ENCODE measurements at places on chromosomes 1 and 21.

GRCh38 chr1:201409440-201409839 lies 10.3 kb upstream of the LAD1 start:
- no peak overlapping the region for H3K27ac ChIP-seq
- no peaks in the 10 kb centered on the region for H3K27me3 ChIP-seq
- H3K4me3 ChIP-seq: no peak overlapping the region
- H3K36me3 ChIP-seq: no peaks in the 10 kb centered on the region
- H3K4me1 ChIP-seq: no peaks in the 10 kb centered on the region
- DNase-seq: no peak

- H3K36me3 ChIP-seq: no peaks in the 10 kb centered on the region
- peaks cover 20% of the 10 kb centered on the region for H3K4me1 ChIP-seq
- H3K27ac ChIP-seq: no peak overlapping the region
- peaks cover 59% of the 10 kb centered on the region for H3K27me3 ChIP-seq
- no peak overlapping the region for H3K4me3 ChIP-seq
Observed at GRCh38 chr1:8314346-8315280, 3.3 kb upstream of the SLC45A1 start.

DNA sequence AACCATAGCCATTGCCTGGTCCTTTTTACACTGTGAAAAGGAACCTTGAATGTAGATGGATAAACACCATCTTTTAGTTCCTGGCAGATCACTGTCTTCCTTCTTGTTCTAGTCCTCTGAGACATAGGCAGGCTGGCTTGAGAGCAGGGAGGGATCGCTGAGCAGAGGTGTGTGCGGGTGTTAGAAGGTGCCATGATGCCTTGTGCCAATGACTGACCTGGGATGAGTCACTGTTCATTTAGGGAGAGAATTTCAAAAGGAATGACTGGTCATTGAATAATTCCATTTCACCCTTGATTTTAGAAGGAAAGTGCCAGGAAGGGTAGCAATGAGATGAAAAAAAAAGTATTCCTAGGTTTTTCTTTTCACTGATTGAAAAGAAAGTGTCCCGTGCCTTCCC lies 383.9 kb downstream of the KIF26B start:
- no peaks in the 10 kb centered on the region for H3K4me1 ChIP-seq
- no peak overlapping the region for H3K27ac ChIP-seq
- DNase-seq: no peak
- no peak overlapping the region for H3K4me3 ChIP-seq

- no peaks in the 10 kb centered on the region for H3K27me3 ChIP-seq
- no peak overlapping the region for H3K4me3 ChIP-seq
- H3K36me3 ChIP-seq: no peaks in the 10 kb centered on the region
- no peak overlapping the region for H3K27ac ChIP-seq
Observed at GRCh38 chr1:203169770-203170520, 5.7 kb downstream of the MYBPH start.

- no peak overlapping the region for H3K4me3 ChIP-seq
- no peaks in the 10 kb centered on the region for H3K27me3 ChIP-seq
- no peaks in the 10 kb centered on the region for H3K36me3 ChIP-seq
- H3K27ac ChIP-seq: no peak overlapping the region
Observed at GRCh38 chr1:78375996-78376395, 114.8 kb upstream of the PTGFR start.

GRCh38 chr21:15203740-15204139 lies 138.9 kb upstream of the NRIP1 start:
- no peak overlapping the region for H3K27ac ChIP-seq
- H3K4me1 ChIP-seq: no peaks in the 10 kb centered on the region
- no peaks in the 10 kb centered on the region for H3K27me3 ChIP-seq

DNA sequence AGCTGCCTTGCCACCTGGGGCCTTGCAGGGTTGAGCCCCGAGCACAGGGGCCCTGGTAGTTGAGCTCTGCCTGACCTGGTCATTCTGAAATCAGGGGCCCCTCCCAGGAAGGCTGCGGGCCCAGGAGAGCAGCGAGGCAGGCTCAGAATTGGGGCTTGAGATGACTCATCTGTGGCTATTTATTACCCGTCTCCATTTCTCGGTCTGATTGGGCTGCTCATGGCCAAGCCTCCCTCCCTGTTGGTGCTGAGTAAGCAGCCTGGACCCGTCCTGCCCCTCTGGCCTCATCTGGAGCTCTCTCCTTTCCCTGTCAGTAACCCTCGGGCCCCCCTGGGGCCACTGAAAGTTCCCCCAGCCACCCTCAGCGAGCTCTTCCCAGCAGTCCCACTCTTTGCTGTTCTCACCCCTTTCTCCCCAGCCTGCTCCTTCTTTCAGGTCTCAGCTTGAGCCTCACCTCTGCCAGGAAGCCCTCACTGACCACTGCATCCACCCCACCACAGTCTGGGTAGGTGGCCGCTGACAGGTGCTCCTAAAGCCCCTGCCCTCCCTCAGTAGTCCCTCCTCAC lies 11.0 kb upstream of the TNFRSF8 start:
- H3K4me1 ChIP-seq: no peaks in the 10 kb centered on the region
- H3K36me3 ChIP-seq: no peaks in the 10 kb centered on the region
- H3K27me3 ChIP-seq: peaks cover 4% of the 10 kb centered on the region
- H3K4me3 ChIP-seq: no peak overlapping the region

DNA sequence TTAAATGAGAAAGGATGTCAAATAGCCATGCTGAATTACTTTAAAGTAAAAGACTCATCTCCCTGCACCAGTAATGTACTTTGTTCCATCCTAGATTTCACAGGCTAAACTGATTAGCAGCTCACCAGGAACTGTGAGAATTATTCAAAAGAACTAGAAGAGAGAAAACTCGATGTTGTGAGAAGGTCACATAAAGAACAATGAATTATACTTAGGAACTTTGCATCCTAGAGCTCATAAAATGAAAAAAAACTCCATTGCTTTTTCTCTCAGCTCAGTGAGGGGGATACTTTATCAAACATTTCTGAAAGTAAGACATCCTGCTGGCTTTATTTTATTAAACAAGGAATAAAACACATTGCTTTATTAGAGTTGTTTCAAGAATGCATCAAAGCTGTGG lies 278.5 kb downstream of the MRPL39 start:
- no peak overlapping the region for H3K4me3 ChIP-seq
- H3K27me3 ChIP-seq: no peaks in the 10 kb centered on the region
- DNase-seq: no peak
- H3K27ac ChIP-seq: no peak overlapping the region
- H3K36me3 ChIP-seq: no peaks in the 10 kb centered on the region

DNA sequence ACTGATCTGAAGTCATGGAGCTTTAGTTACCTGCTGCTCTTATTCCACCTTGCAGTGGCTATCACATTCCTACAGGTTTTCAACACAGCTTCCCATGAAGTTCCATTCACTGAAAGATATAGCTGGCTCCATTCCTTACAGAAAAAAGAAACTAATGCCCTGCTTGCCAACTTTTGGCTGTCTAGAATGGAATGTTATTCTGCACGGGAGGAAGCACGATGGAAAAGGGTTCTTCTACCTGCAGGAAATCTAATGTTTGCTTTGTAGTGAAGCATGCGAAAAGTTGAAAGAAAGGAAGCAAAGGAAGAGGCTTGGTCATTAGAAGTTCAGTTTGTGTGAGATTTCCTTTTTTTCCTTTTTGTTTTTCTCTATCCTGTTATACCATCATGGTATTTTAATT lies 32.6 kb downstream of the GIPC2 start:
- no peaks in the 10 kb centered on the region for H3K36me3 ChIP-seq
- H3K27me3 ChIP-seq: no peaks in the 10 kb centered on the region
- H3K4me1 ChIP-seq: no peaks in the 10 kb centered on the region
- no peak for DNase-seq
- no peak overlapping the region for H3K27ac ChIP-seq
- H3K4me3 ChIP-seq: no peak overlapping the region

GRCh38 chr1:182658055-182658454 lies 26.3 kb downstream of the RGS8 start:
- H3K4me1 ChIP-seq: no peaks in the 10 kb centered on the region
- H3K4me3 ChIP-seq: no peak overlapping the region

GRCh38 chr1:31626223-31627207 lies 9.0 kb downstream of the HCRTR1 start:
- H3K27ac ChIP-seq: no peak overlapping the region
- H3K27me3 ChIP-seq: no peaks in the 10 kb centered on the region
- no peaks in the 10 kb centered on the region for H3K4me1 ChIP-seq

GRCh38 chr1:33372677-33373076 lies 51.8 kb upstream of the A3GALT2 start:
- no peaks in the 10 kb centered on the region for H3K27me3 ChIP-seq
- H3K4me3 ChIP-seq: no peak overlapping the region
- no peak overlapping the region for H3K27ac ChIP-seq
- no peaks in the 10 kb centered on the region for H3K36me3 ChIP-seq
- H3K4me1 ChIP-seq: no peaks in the 10 kb centered on the region
- DNase-seq: no peak

GRCh38 chr1:199269241-199269640 lies 630.4 kb downstream of the PTPRC start:
- H3K36me3 ChIP-seq: no peaks in the 10 kb centered on the region
- peaks cover 5% of the 10 kb centered on the region for H3K4me1 ChIP-seq
- no peak overlapping the region for H3K4me3 ChIP-seq
- H3K27me3 ChIP-seq: no peaks in the 10 kb centered on the region
- no peak for DNase-seq
- H3K27ac ChIP-seq: no peak overlapping the region

GRCh38 chr1:170776777-170777176 lies 112.8 kb downstream of the PRRX1 start:
- no peak overlapping the region for H3K27ac ChIP-seq
- H3K4me3 ChIP-seq: no peak overlapping the region
- no peak for DNase-seq
- no peaks in the 10 kb centered on the region for H3K4me1 ChIP-seq
- no peaks in the 10 kb centered on the region for H3K36me3 ChIP-seq

- no peak overlapping the region for H3K27ac ChIP-seq
- H3K36me3 ChIP-seq: no peaks in the 10 kb centered on the region
- no peaks in the 10 kb centered on the region for H3K4me1 ChIP-seq
- H3K4me3 ChIP-seq: no peak overlapping the region
- DNase-seq: no peak
- no peaks in the 10 kb centered on the region for H3K27me3 ChIP-seq
Observed at GRCh38 chr1:57204942-57205787, 218.7 kb downstream of the DAB1 start.

DNA sequence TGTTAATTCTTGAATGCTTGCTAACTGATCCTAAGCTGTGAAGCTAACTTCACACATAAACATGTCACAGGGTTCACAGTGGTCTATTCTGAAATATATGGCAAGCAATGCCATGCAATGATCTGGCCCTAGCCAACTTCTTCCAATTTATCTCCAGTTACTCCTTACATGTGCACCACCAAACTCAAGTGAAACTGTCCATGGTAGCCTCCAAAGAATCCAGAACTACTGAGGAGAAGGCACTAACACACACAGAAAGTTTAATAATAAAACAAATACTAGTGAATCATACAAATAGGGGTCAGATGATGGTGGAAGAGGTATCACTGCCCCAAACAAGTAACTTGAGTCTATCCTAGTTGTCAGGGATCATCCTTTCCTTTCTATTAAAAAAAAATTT lies 172.6 kb upstream of the RAB4A start:
- no peak overlapping the region for H3K4me3 ChIP-seq
- no peak overlapping the region for H3K27ac ChIP-seq
- DNase-seq: no peak
- no peaks in the 10 kb centered on the region for H3K27me3 ChIP-seq
- no peaks in the 10 kb centered on the region for H3K36me3 ChIP-seq

DNA sequence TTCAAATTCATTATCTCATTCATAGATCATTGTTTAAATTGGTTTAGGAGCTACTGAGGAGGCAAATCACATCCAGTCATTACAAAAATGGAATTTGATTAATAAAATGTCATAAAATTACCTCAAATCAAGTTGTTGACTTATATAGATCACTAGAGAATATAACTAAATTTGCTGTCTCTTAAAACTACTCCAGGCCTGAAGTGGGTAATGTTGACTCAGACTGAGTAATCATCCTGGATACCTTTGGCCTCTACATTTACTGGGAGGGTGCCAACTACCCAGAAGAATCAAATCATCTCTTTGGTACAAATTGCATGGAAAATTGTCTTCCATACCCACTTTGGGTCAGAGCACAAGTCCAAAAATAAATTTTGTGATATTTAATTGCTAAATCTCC lies 191.2 kb upstream of the GREM2 start:
- DNase-seq: no peak
- H3K36me3 ChIP-seq: no peaks in the 10 kb centered on the region
- no peak overlapping the region for H3K27ac ChIP-seq
- no peaks in the 10 kb centered on the region for H3K4me1 ChIP-seq

- no peaks in the 10 kb centered on the region for H3K27me3 ChIP-seq
- no peak overlapping the region for H3K4me3 ChIP-seq
- no peak overlapping the region for H3K27ac ChIP-seq
Observed at GRCh38 chr1:183884526-183884925, 79.6 kb downstream of the RGL1 start.

DNA sequence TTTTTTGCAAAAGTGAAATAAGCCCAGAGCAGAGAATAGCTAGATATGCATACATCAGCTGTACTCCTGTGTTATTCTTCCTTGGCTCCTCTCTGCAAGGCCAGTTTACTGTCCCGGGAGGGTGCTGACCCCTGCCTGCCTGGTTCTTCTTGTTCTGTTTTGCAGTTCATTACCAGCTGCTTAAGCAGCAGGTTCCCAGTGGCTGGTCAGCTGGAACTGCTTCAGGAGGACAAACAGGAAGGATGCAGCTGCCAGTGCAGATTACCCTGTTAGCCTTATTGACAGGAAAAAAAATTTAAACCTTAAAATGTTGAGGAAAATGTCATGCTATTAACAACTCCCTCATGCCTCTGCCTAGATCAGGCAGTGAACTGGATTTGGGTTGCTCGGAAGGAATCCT lies 16.0 kb upstream of the LRIG2 start:
- no peaks in the 10 kb centered on the region for H3K36me3 ChIP-seq
- H3K4me3 ChIP-seq: no peak overlapping the region
- no peaks in the 10 kb centered on the region for H3K4me1 ChIP-seq
- no peak for DNase-seq
- H3K27ac ChIP-seq: no peak overlapping the region

GRCh38 chr1:206005234-206005633 lies 2.0 kb upstream of the RAB7B start:
- no peak overlapping the region for H3K27ac ChIP-seq
- no peak overlapping the region for H3K4me3 ChIP-seq
- H3K27me3 ChIP-seq: no peaks in the 10 kb centered on the region
- H3K4me1 ChIP-seq: peaks cover 23% of the 10 kb centered on the region
- no peaks in the 10 kb centered on the region for H3K36me3 ChIP-seq
- no peak for DNase-seq

GRCh38 chr1:212908971-212909370 lies 41.4 kb upstream of the VASH2 start:
- H3K27ac ChIP-seq: no peak overlapping the region
- no peaks in the 10 kb centered on the region for H3K4me1 ChIP-seq
- H3K27me3 ChIP-seq: no peaks in the 10 kb centered on the region
- H3K36me3 ChIP-seq: no peaks in the 10 kb centered on the region

DNA sequence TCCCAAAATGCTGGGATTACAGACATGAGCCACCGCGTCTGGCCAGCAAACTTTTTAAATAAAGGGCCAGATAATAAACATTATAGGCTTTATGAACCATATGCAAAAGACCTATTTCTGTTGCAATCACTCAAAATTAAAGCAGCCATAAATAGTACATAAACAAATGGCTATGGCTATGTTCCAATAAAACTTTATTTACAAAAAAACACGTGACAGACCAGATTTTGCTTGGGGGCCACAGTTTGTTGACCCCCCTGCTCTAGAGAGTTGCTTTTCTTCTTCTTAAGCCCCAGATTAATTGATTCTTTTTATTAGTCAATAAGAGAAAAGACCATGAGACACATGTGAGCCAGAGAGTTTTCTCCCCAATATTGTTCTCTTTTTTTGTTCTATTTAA lies 138.3 kb downstream of the MACF1 start:
- no peaks in the 10 kb centered on the region for H3K27me3 ChIP-seq
- no peak overlapping the region for H3K27ac ChIP-seq
- no peak for DNase-seq

Data from thymus (tissue), 14 donors.